ENCODE measurements at places on chromosomes 2 and 18.
A peak's percentile ranks its signal among the peaks of the same experiment; 100 is the strongest.

GRCh38 chr2:75204833-75205232, 5.5 kb upstream of the TACR1 start:
- H3K27me3 ChIP-seq, result peaks cover 29% of the 10 kb centered on the region
- H3K4me3 ChIP-seq, result no peak overlapping the region
- no peaks in the 10 kb centered on the region for H3K4me1 ChIP-seq

- DNase-seq, result no peak
- H3K36me3 ChIP-seq, result no peaks in the 10 kb centered on the region
- H3K4me3 ChIP-seq, result no peak overlapping the region
- no peak overlapping the region for H3K27ac ChIP-seq
- peaks cover 6% of the 10 kb centered on the region for H3K27me3 ChIP-seq
These were observed 65.6 kb downstream of the NOL4 start for GRCh38 chr18:34158881-34159690.

GRCh38 chr18:12777500-12777944, 74.7 kb downstream of the PSMG2 start:
- no peaks in the 10 kb centered on the region for H3K27me3 ChIP-seq
- peaks cover 2% of the 10 kb centered on the region for H3K4me1 ChIP-seq
- DNase-seq, result no peak
- H3K4me3 ChIP-seq, result no peak overlapping the region

GRCh38 chr2:175068534-175068933, 63.4 kb upstream of the CHN1 start:
- DNase-seq, result no peak
- no peaks in the 10 kb centered on the region for H3K27me3 ChIP-seq
- peaks cover 39% of the 10 kb centered on the region for H3K36me3 ChIP-seq
- no peak overlapping the region for H3K27ac ChIP-seq

- H3K4me3 ChIP-seq, result no peak overlapping the region
- H3K27ac ChIP-seq, result no peak overlapping the region
- peaks cover 3% of the 10 kb centered on the region for H3K36me3 ChIP-seq
- peaks cover 4% of the 10 kb centered on the region for H3K4me1 ChIP-seq
- no peak for DNase-seq
These were observed 1.0 kb upstream of the ZNF532 start for GRCh38 chr18:58863539-58864145.

DNA sequence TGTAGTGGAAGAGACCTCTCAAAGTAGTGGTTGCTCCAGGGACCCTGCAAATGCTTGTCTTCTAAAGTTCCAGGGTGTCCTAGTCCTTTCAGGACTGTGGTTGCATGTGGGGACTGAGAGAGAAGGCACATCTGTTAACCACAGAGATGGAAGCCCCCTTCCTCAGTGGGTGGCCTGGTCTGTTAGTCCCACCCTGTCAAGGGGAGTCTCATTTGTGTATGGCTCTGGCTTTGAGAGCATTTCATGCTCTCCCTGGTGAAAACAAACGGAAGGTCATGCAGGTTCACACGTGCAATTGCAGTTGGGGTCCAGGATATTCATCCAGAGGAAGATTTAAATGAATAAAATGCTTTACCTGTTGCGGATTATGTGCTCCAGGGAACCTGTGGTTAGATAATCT, 219.6 kb downstream of the PRKCE start:
- H3K4me1 ChIP-seq, result peaks cover 25% of the 10 kb centered on the region
- H3K27me3 ChIP-seq, result no peaks in the 10 kb centered on the region
- peaks cover under 1% of the 10 kb centered on the region for H3K36me3 ChIP-seq
- H3K4me3 ChIP-seq, result no peak overlapping the region
- H3K27ac ChIP-seq, result no peak overlapping the region
- DNase-seq, result no peak

- no peaks in the 10 kb centered on the region for H3K27me3 ChIP-seq
- H3K4me3 ChIP-seq, result no peak overlapping the region
- H3K36me3 ChIP-seq, result no peaks in the 10 kb centered on the region
- no peaks in the 10 kb centered on the region for H3K4me1 ChIP-seq
- DNase-seq, result no peak
- no peak overlapping the region for H3K27ac ChIP-seq
These were observed 131.6 kb upstream of the DLGAP1 start for GRCh38 chr18:4586731-4587130.

GRCh38 chr2:117835990-117836760, 21.7 kb downstream of the DDX18 start:
- H3K36me3 ChIP-seq, result peaks cover 26% of the 10 kb centered on the region
- no peaks in the 10 kb centered on the region for H3K27me3 ChIP-seq
- DNase-seq, result peak; percentile 20
- peaks cover 2% of the 10 kb centered on the region for H3K4me1 ChIP-seq
- H3K4me3 ChIP-seq, result peak overlapping the region; percentile 43

DNA sequence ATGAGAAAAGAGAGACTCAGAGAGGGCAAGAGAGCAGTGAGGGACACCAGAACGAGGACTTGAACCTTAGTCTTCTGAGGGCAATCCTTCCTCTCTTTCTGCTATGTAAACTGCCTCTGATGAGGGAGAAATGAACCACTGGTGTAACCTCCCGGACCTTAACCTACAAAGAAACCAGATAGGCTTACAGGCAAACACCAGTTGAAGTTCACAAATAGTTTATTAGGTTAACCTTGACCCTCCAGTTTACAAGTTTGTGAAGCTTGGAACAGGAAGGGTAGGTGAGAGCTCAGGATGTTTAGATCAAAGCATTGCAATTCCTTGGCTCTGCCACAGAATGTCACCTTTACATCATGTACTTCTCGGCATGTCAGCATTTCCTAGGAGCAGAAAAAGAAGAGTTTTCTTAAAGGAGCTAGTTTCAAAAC, 486.4 kb upstream of the SPRED2 start:
- no peak for DNase-seq
- H3K4me1 ChIP-seq, result no peaks in the 10 kb centered on the region
- H3K27ac ChIP-seq, result no peak overlapping the region
- H3K36me3 ChIP-seq, result no peaks in the 10 kb centered on the region
- no peak overlapping the region for H3K4me3 ChIP-seq
- no peaks in the 10 kb centered on the region for H3K27me3 ChIP-seq

DNA sequence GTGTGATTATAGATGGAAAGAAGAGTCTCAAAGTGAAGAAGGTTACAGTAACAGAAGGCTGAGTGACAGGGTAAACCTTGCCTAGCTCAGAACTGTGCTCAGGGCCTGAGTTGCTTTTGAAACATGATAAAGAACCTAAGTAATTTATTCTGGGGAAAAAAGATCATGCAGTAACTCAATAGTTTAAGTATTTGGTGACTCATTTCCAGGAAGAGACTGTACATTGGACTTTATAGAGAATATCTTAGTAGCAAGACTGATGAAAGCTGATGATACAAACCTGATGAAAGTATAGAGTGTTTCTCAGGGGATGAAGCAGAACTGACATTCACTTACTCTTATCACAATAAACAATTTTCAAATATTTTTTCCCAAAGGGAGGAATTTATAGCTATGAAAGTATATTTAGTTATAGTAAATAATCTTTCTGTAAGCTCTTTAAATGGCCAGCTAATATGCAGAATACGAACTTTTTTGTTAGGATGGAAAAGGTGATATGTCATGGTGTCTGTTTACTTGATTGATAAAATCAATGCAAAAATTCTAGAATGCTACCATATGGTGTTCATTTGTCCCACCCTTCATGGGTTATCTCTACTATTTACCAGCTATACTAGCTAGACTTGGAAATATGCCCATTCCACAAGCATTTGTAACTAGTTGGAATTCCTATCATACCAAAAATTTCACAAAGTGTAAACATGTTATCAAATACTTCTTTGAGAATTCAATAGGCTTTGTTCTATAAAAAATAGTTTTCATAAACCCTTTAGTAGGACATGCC, 1265.5 kb upstream of the ACVR2A start:
- H3K36me3 ChIP-seq, result no peaks in the 10 kb centered on the region
- H3K27me3 ChIP-seq, result no peaks in the 10 kb centered on the region
- H3K27ac ChIP-seq, result no peak overlapping the region
- no peaks in the 10 kb centered on the region for H3K4me1 ChIP-seq
- H3K4me3 ChIP-seq, result no peak overlapping the region
- no peak for DNase-seq

GRCh38 chr2:43224571-43225092, 1.8 kb downstream of the ZFP36L2 start:
- peak overlapping the region; percentile 98 for H3K4me3 ChIP-seq
- peak overlapping the region; percentile 28 for H3K27ac ChIP-seq
- peaks cover 57% of the 10 kb centered on the region for H3K36me3 ChIP-seq
- H3K27me3 ChIP-seq, result no peaks in the 10 kb centered on the region
- DNase-seq, result no peak

DNA sequence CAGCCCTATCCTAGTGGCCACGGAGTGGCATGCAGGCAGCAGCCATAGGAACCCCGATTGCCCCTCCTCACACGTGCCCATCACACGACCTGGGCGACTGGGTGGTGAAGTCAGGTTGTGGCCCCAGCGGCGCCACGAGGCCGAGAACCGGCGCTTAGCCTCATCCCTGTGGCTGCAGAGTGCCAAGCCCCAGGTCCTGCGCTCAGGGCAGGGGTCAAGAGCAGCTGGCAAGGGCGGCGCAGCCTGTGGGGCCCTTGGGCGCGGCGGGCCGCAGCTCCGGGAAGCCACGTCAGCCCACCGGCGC, 73.3 kb downstream of the RPIA start:
- peaks cover 5% of the 10 kb centered on the region for H3K4me1 ChIP-seq
- H3K27ac ChIP-seq, result no peak overlapping the region
- H3K27me3 ChIP-seq, result peaks cover 28% of the 10 kb centered on the region
- no peak overlapping the region for H3K4me3 ChIP-seq
- DNase-seq, result no peak
- H3K36me3 ChIP-seq, result peaks cover 5% of the 10 kb centered on the region

DNA sequence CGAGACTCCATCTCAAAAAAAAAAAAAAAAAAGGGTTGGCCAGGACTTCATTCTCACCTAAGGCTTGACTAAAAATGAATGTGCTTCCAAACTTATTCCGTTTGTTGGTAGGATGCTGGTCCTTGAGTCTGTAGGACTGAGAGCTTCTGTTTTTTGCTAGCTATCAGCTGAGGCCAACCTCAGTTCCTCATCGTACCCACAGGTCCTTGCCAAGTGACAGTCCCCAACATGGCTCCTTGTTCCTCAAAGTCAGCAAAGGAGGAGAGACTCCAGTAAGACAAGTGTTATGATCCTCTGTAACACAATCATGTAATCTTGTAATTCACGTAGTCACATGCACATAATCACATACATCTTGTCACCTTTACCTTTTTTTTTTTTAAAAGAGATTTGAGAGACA, 37.0 kb downstream of the HAUS1 start:
- no peaks in the 10 kb centered on the region for H3K27me3 ChIP-seq
- no peak overlapping the region for H3K4me3 ChIP-seq
- no peak for DNase-seq
- peaks cover 2% of the 10 kb centered on the region for H3K4me1 ChIP-seq
- H3K36me3 ChIP-seq, result no peaks in the 10 kb centered on the region
- H3K27ac ChIP-seq, result no peak overlapping the region

DNA sequence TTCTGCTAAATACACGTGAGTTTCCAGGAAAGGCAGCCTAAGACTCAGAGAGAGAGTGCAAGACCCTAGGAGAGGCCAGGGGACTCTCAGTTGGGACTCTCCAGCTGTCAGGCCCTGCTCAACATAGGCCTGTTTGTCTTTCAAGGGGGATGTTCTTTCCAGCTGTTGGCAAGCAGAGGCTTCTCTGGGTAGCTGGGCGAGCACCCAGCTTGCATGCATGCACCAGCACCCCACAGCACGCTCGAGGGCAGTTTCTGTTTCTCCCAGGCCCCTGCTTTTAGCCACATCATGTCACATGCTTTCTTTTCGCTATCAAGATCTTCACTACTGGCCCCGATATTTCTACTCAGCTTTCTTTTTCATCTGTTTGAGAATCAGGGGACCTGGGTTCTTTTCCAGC, 479.3 kb upstream of the HS6ST1 start:
- no peak overlapping the region for H3K27ac ChIP-seq
- no peak for DNase-seq
- no peak overlapping the region for H3K4me3 ChIP-seq
- H3K27me3 ChIP-seq, result peaks cover 2% of the 10 kb centered on the region
- H3K36me3 ChIP-seq, result no peaks in the 10 kb centered on the region

- no peak overlapping the region for H3K27ac ChIP-seq
- H3K4me1 ChIP-seq, result no peaks in the 10 kb centered on the region
- DNase-seq, result no peak
- no peak overlapping the region for H3K4me3 ChIP-seq
These were observed 164.5 kb downstream of the TDRD15 start for GRCh38 chr2:21288299-21288698.

DNA sequence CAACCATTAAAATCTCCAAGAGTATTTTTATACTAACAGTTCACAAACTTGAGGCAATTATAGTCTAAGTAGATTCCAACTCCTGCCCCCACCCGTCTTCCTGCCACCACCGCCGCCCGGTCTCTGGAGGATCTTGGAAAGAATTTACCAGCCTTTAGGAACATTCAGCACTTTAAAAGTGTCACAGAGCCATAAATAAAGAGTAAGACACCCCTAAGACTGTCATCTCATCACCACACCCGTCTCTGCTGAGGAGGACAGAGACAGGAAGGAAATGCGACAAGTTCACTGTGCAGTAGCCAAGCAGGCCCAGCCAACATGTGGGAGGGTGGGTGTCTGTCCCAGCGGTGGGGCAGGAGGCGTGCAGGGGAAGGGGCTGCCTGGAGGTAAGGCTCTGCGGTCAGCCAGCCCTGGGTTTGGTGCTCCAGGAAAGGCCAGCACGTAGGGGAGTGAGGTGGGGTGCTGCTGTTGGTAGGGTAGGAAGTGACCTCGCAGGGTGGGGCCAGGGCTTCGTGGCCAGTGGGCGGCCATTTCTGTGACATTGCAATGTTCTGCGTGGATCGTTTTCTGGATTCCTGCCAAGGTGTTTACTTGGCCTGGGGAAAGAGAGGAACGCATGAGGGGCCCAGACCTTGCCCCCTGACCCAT, 111.6 kb downstream of the FAM210A start:
- peak overlapping the region; percentile 67 for H3K4me3 ChIP-seq
- peaks cover 76% of the 10 kb centered on the region for H3K4me1 ChIP-seq
- DNase-seq, result no peak
- H3K27ac ChIP-seq, result peak overlapping the region; percentile 90
- H3K27me3 ChIP-seq, result no peaks in the 10 kb centered on the region
- no peaks in the 10 kb centered on the region for H3K36me3 ChIP-seq

GRCh38 chr2:67993329-67993728, 69.5 kb downstream of the C1D start:
- H3K27me3 ChIP-seq, result peaks cover 2% of the 10 kb centered on the region
- no peak for DNase-seq
- no peaks in the 10 kb centered on the region for H3K4me1 ChIP-seq
- H3K27ac ChIP-seq, result no peak overlapping the region
